Esophagus mucosa (tissue), 1 donor: ENCODE measurements at places on chromosomes 2 and 18.

- ATAC-seq, result no peak
These were observed 48.3 kb downstream of the ALPK2 start for GRCh38 chr18:58580623-58581022.

DNA sequence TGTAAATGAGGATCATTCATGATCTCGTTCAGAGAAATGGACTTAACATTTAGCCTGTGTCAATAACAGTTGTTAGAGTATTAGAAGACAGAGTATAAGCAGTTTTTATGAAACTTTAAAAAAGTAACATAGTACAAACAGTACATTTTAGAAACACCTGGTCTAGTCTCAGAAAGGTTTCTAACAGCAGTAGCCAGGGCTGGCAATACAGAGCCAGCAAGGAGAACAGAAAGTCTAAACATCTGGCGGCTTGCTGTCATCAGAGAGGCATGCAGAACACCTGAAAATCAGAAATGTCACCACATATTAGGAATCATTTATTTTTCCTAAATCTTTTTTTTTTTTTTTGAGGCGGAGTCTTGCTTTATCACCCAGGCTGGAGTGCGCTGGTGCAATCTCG lies 50.1 kb downstream of the RPL31 start:
- ATAC-seq, result no peak

DNA sequence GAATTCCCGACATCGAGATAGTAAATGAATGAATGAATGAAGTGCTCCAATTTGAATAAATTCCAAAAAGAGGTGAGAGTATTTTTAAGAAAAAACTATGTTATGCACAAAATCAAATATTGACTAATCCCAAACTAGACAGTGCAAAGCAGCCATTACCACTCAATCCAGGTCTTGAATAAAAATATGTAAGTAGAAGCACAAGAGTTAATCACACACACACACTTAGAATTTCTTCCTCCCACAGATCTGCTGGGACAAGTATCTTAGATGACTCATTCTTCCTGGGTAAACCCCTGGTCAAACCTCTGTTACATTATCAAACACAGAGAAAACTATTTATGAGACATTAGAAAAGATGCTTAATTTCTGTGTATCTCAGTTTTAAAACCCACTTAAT lies 102.0 kb downstream of the PLA2R1 start:
- peak; percentile 97 for ATAC-seq

- no peak for ATAC-seq
These were observed 79.6 kb upstream of the B3GNT7 start for GRCh38 chr2:231315896-231316295.

DNA sequence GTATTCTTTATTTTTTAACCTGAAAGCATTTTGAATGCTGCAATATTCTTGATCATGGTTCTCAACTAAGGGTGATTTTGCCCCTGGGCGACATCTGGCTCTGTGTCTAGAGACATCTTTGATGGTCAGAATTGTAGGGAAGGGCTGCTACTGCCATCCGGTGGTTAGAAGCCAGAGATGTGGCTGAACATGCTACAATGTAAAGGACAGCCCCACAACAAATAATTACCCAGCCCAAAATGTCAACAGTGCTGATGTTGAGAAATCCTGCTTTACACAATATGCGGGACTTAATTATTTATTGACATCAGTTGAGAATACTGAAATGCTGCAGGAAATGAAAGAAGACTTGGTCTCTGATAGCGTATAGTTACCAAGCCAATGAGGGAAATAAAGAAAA lies 37.5 kb upstream of the SERPINB2 start:
- peak; percentile 77 for ATAC-seq

- no peak for ATAC-seq
These were observed 8.1 kb downstream of the STK17B start for GRCh38 chr2:196163285-196163684.

- ATAC-seq, result peak; percentile 55
These were observed 13.6 kb downstream of the TMEM185B start for GRCh38 chr2:120209427-120210269.

- ATAC-seq, result no peak
These were observed 191.1 kb upstream of the REV1 start for GRCh38 chr2:99680946-99681345.

DNA sequence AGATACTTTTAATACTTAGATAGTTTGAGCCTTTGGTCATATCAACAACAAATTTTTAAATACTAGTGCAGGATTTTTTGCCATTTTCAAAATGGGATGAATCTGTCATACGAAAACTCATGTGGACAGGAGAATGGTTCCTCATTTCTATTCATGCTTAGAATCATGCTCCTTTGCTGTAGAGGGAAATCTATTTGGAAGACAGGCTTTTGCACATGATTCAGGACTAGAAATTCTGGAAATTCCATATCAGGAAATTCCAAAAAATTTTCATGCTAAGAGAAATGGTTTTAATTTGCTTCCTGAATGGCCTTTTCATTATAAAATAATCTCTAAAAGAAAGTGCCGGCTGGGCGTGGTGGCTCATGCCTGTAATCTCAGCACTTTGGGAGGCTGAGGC lies 39.3 kb downstream of the MOGAT1 start:
- ATAC-seq, result no peak

- ATAC-seq, result no peak
These were observed 314.3 kb upstream of the POU3F3 start for GRCh38 chr2:104539649-104540048.

- ATAC-seq, result peak; percentile 17
These were observed 164.2 kb downstream of the ANTXR1 start for GRCh38 chr2:69177063-69177771.
